ENCODE measurements at places on chromosomes 2 and 18.
A peak's percentile ranks its signal among the peaks of the same experiment; 100 is the strongest.

GRCh38 chr2:114222344-114222743, 220.1 kb upstream of the DPP10 start:
- no peak for DNase-seq

GRCh38 chr2:8790739-8791162, 46.7 kb downstream of the KIDINS220 start:
- DNase-seq: no peak

DNA sequence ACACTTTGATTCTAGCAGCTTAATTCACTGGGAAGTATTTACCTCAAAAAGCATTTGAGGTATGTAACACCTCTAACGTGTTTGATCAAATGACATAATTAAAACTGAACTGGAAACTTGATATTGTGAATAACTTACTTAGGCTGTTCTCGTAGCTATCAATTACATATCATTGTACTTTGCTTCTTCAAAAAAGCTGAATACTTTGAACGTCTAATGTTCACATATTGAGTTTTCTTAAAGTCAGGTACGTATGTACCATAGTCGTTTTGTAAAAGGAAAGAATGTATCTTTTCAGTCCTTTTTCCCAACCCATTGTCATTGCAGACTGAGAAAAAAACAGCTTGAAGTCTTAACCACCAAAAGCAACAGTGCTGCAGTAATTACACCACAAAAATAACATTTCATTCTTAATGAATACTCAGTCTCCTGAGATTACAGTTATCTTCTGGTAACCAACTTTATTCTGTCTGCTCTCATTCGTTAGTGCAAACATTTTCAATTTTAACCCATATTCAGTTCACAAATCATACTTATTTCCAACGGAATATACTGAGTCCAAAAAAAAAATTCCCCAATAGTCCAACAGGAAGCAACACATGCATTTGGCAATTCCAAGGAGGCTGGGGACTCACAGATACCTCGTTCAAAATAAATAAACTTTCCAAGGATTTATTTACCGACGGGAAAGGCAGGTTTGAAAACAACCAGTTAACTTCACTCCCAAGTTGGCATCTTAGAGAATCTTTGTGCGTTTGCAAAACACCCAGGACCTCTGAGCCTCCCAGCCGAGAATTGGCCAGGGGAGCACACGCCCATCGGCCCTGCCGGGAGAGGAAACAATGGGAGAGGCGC, 1.1 kb downstream of the CHN1 start:
- DNase-seq: no peak

DNA sequence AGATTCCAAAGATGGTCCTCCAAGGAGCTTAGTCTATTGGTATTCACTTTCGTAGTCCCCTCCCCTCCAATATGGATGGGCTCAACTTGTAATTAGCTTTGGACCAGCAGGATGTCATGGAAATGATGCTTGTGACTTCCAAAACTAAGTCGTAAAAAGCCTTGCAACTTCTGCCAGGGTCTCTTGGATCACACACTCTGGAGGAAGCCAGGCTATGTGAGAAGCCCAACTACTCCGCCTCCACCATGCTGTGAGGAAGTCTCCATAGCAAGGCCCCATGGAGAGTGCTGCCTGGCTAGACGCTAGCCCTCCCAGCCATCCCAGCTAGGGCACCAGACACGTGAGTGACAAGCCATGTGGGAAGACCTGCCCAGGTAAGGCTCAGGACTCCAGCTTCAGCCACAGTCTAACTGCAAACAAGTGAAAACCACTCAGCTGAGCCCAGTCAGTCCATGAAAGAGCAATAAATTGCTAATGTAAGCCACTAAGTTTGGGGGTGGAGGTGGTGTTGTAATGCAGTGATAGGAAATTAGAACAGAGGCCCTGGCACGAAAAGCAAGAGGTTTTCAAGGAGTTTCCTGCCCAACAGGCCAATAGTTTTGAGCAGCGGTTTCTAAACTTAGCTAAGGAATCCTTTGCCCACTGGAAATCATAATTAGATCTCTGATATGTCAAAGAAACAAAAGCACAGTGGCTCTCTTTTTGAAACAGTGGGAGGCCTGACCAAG, 77.5 kb upstream of the GLI2 start:
- no peak for DNase-seq

- no peak for DNase-seq
These were observed 10.6 kb downstream of the LRP2 start for GRCh38 chr2:169351725-169352124.

GRCh38 chr2:61722800-61723199, 131.1 kb downstream of the FAM161A start:
- DNase-seq: no peak

DNA sequence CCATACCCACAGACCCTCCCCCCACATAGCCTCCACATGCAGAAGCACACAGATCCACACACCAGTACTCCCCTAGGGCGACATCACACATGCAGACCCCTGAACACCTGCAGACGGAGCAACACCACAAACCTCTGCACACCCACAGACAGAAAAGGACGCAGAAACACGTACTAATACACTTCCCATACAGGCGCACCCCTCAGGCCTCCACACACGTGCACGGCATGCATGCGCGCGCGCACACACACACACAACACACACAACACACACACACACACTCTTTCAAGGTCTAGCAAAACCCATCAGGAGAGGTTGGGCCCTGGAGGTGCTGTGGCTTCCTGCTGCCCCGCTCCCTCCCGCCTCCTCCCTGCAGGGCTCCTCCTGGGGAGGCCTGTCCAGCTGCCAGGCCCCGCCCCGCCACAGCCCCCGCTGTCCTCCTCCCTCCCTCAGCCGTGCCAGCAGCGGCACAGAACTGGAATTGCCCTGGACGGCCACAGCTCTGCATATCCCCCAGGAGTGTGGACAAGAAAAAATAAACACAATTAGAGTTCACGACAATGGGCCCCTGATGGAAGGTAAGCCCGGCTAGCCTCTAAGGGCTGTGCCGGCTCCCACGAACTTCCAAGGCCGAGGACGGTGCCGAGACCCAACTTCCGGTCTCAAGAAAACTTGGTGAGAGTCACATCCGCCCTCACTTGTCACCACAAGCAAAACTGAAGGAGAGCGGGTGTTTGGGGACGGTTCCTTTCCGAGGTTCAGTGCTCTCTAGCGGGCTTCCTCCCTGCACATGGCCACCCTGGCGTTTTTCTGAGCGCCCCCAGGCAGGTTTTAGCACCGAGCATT, 6.8 kb downstream of the ZFP36L2 start:
- DNase-seq: peak; percentile 82

DNA sequence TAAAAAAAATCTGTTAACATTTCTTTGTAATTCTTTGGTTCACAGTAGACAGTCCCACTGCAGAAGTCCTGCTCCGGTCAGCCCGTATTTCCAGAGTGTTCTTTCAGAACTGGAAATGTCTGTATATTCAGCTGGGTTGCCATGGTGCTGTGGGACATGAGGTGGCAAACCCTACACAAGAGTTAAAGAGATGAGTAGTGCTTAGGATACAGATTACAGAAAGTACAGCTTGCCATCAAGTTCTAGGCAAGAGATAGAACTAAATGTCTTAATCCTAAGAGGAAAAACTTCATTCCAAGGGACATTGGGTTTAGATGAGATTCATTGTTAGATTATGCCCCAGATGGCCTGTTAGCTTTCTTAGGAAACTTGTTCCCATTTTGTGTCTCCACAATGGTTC, 60.1 kb downstream of the FMNL2 start:
- DNase-seq: no peak

DNA sequence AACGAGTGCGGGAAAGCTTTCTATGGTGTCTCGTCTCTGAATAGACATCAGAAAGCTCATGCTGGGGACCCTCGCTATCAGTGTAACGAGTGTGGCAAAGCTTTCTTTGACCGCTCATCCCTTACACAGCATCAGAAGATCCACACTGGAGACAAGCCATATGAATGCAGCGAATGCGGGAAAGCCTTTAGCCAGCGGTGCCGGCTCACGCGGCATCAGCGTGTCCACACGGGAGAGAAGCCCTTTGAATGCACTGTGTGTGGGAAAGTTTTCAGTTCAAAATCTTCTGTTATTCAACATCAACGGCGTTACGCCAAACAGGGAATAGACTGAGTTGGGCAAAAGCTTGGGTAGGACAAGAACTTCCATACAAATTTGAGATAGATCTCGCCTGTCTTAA, 16.2 kb downstream of the ZNF2 start:
- no peak for DNase-seq

- no peak for DNase-seq
These were observed 63.6 kb downstream of the SLC35F5 start for GRCh38 chr2:113692698-113693428.

- no peak for DNase-seq
These were observed 123.8 kb downstream of the ARL4C start for GRCh38 chr2:234373060-234373459.

DNA sequence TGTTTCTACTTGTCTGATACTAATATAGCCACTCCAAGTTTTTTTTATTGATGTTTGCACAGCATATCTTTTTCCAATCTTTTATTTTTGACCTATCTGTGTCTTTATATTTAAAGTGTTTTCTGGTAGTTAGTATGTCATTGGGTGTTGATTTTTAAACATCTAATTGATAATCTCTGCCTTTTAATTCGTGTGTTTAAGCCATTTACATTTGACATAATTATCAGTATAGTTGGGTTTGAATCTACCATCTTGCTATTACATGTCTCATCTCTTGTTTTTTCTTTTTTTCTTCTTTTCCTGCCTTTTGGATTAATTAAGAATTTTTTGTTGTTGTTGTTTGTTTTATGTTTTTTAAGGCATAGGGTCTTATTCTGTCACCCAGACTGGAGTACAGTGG, 44.2 kb downstream of the TAF1B start:
- DNase-seq: no peak

DNA sequence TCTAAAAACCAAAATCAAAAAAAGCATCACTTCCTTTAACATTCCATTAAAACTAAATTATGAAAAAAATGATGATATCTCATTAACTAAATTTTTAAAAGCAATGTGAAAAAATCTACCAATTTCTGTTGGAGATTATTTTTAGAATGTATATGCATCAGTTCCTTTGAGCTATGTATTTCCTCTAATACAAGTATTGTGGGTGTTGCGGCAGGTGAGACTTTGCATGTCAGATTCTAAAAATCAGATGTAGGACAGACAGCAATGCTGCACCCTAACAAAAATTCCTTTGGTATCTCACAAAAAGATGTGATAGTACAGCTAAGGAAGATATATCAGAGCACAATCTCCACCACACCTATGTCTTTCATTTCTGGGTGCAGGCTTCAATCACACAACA, 6.8 kb downstream of the MBD2 start:
- no peak for DNase-seq

DNA sequence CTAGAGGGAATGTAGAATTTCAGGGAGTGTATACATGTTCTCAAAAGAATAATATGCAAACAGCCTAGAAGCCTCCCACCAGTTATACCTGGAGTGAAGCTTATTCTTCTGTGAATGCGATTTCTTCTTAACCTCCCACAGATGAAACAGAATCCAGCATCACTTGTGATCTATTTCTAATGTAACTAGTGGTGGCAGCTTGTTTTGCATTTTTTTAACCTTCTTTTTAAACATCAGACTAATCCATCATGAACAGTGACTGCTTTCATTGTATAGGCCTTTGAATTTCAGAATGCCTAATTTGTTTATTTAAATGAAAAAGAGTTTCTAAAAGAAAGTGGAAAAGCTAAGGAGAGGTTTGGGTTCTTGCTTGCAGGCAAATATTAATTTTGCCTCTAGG, 85.7 kb upstream of the EPHA4 start:
- no peak for DNase-seq

DNA sequence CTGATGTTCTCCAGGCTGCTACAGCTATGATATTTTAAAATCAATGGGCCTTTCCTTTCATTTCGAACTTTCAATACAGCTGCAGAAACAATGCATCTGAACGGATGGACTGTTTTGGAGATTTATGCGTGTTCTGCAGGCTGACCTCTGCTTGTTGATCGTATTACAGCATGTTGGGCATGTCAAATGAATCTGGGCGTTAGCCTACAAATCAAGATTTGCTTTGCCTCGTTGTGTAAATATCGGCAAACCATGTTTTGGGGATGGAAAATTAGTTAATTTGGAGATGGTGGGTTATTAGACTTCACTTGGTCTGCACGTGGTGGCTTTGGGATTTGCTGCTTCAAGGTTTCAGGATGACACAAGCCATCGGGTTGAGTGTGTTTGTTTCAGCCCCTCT, 129.3 kb downstream of the AGAP1 start:
- DNase-seq: no peak

- no peak for DNase-seq
These were observed 223.1 kb downstream of the C1D start for GRCh38 chr2:67839668-67840067.

GRCh38 chr2:202317080-202317857, 51.7 kb downstream of the NOP58 start:
- no peak for DNase-seq

DNA sequence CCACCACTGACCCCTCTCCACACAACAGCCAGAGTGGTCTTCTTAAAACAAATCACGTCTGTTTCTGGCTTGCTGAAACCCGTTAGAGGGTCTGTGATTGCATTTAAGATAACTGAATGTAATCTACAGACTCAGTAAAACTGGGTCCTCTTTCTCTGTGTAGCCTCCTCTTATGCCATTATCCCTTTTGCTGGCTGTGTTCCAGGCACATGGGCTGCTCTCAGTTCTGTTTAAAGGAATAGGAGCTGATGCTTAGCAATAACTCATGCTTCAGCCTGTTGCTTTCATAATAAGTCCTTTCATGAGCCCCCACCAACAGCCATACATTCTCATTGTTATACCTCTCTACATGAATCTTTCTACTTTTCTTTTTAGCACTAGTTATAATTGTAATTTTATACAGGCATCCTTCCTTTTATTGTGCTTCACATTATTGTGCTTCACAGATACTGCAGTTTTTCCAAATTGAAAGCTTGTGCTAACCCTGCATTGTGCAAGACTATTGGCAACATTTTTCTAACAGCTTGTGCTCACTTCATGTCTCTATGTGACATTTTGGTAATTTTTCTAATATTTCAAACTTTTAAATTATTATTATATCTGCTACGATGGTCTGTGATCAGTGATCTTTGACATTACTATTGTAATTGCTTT, 782.6 kb downstream of the MBD2 start:
- DNase-seq: no peak

DNA sequence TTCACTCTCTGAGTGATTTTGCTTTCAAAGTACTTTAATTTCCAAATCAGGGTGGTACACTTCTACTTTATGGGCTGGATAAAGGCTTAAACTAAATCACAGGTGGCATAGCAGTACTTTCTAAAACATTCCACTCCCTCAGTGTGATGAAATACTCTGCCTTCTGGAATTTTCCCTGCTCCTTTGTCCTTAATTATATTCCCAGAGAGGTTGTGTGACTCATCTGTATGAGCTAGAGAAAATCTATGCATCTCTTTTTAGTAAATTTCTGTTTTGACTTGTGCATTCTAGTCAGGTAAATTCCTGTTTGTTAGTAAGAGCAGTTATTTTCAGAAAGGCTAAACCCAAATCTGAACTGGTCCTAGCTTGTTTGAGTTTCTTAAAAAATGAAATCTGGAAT, 29.0 kb upstream of the PLA2R1 start:
- no peak for DNase-seq
